ENCODE measurements at places on chromosomes 6 and 20. TPM values are rescaled to one million over a fixed set of nuclear protein-coding genes. Genes with fewer than 3 reads are reported as not detected.

The PTCHD4 gene
- total RNA-seq: not detected

The SLC22A23 gene
- 4.5 TPM for total RNA-seq

The MUCL3 gene
- total RNA-seq: not detected

The PNPLA1 gene
- not detected for total RNA-seq

GRCh38 chr6:95366414-95366813 lies 210.9 kb upstream of the MANEA start:
- no peaks in the 10 kb centered on the region for H3K36me3 ChIP-seq
- no peaks in the 10 kb centered on the region for H3K4me1 ChIP-seq
- no peak for DNase-seq

- no peaks in the 10 kb centered on the region for H3K4me1 ChIP-seq
- no peak overlapping the region for H3K4me3 ChIP-seq
- DNase-seq: no peak
- no peaks in the 10 kb centered on the region for H3K36me3 ChIP-seq
- H3K27me3 ChIP-seq: peaks cover 3% of the 10 kb centered on the region
- H3K27ac ChIP-seq: no peak overlapping the region
These were observed 64.4 kb upstream of the MAFB start for GRCh38 chr20:40753472-40753871.

DNA sequence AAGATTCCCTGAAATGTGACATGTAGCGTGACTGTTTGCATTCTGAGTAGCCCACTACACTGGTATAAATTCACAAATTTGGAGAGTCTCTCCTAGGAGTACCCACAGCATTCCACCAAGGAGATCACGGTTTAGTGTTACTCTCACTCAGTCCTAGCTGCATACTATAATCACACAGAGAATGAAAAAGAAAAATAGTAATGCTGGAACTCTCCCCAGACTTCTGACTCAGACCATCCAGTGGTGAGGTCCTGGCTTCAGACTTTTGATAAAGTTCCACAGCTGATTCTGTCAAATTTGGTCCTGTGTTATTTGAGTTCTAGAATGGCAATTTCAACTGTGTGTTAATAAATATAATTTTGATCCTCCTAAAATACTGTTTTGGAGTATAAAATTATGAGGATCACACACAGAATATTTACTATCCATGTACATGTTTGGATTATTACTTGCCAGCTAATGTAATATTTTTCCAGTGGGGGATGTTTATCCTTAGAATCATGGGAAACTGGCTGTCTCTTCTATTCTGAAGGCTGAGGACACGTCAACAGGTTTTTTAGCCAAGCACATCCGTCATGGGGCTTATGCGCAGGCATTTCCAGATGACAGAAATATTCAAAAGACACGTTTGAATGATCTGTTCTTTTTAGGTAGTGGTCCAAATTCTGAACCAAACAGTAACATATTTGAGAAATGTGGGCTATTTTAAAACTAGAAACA lies 5.1 kb upstream of the KIAA0408 start:
- no peaks in the 10 kb centered on the region for H3K27me3 ChIP-seq
- no peaks in the 10 kb centered on the region for H3K36me3 ChIP-seq
- H3K4me1 ChIP-seq: no peaks in the 10 kb centered on the region

DNA sequence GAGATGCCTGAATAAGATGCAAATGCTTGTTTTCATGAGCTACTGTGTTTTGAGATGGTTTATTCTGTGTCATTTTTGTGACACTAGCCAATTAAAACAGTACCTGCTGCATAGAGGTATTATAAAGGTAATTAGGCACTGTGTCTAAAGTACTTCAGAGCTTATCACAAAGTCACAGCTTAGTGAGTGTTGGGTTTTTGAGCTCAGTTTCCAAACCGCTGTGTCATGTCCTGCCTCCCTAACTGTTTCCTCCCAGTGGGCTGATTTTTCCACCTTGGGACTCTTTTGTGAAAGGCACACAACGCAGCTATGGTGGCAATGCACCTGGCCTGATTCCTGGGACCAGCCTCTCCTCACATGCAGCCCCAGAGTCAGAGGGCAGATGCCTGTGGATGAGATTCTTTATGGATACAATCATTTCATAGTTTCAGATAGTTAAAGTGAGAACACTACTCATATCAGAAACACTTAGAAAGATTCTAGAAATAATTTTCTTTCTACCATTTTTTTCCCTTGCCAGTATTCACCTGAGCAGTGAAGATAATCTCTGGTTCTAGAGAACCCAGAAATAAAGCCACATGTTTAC lies 41.3 kb upstream of the TAGAP start:
- no peaks in the 10 kb centered on the region for H3K4me1 ChIP-seq
- no peak overlapping the region for H3K27ac ChIP-seq
- no peak overlapping the region for H3K4me3 ChIP-seq
- no peak for DNase-seq
- no peaks in the 10 kb centered on the region for H3K36me3 ChIP-seq
- H3K27me3 ChIP-seq: peaks cover 11% of the 10 kb centered on the region

DNA sequence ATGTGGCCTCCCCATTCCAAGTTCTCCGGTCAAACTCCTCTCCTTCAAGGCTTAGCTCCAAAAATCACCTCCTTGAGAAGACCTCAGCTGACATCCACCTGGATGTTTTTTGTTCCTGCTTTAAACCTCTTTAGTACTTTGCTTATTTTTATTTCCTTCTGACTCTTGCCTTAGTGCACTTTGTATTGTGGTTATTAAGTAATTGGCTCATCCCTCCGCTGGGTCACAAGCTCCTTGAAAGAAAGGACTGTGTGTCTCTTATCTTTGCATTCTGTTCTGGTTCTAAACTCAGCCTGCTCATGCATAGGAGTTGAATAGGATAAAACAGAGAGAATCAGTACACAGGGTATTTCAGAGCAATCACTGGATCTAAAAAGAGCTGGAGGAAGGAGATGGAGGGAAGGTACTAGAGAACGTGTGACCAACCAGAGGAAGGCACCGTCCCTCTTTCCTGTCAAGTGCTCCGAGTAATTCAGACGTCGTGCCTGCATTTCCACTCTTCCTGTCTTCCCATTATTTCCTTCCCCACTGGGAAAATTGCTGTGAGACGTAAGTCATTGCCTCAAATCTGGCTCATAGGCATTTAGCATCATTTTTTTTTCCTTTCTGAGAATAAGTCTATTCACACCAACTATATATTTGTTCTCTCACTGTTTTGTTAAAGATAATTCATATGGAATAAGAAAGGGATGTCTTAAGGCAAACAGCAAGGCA lies 59.7 kb upstream of the GLP1R start:
- peaks cover 9% of the 10 kb centered on the region for H3K27me3 ChIP-seq
- no peak overlapping the region for H3K27ac ChIP-seq
- no peaks in the 10 kb centered on the region for H3K4me1 ChIP-seq
- DNase-seq: no peak

GRCh38 chr6:15754035-15754705 lies 91.3 kb upstream of the DTNBP1 start:
- no peaks in the 10 kb centered on the region for H3K27me3 ChIP-seq
- no peak for DNase-seq
- no peak overlapping the region for H3K4me3 ChIP-seq
- H3K4me1 ChIP-seq: no peaks in the 10 kb centered on the region

DNA sequence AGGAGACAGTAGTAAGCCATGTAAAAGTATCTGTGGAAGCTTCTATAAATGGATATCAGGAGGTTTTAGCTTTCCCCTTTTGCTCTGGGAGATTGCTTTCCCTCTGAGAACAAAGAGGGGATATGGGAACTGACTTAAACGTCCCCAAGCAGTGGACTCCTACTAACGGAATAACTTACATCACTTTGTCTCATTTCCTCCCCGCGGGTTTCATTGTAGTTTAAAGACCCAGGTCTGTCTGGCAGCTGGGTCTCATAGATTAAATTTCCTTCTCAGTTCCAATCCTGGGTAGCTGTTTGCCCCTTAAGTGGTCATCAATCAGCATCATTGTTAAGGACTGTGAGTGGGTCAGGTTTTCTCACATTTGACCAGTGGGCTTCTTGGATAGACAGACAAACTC lies 68.7 kb downstream of the PLAGL1 start:
- no peak for DNase-seq
- H3K4me3 ChIP-seq: no peak overlapping the region
- no peaks in the 10 kb centered on the region for H3K36me3 ChIP-seq

- no peaks in the 10 kb centered on the region for H3K27me3 ChIP-seq
- no peak overlapping the region for H3K27ac ChIP-seq
- H3K4me1 ChIP-seq: no peaks in the 10 kb centered on the region
- H3K4me3 ChIP-seq: no peak overlapping the region
- DNase-seq: no peak
- no peaks in the 10 kb centered on the region for H3K36me3 ChIP-seq
These were observed 20.9 kb downstream of the GPR63 start for GRCh38 chr6:96816301-96816817.

GRCh38 chr6:74638412-74638811 lies 567.4 kb downstream of the COL12A1 start:
- no peak overlapping the region for H3K27ac ChIP-seq
- no peaks in the 10 kb centered on the region for H3K27me3 ChIP-seq
- H3K4me1 ChIP-seq: no peaks in the 10 kb centered on the region
- no peak for DNase-seq

DNA sequence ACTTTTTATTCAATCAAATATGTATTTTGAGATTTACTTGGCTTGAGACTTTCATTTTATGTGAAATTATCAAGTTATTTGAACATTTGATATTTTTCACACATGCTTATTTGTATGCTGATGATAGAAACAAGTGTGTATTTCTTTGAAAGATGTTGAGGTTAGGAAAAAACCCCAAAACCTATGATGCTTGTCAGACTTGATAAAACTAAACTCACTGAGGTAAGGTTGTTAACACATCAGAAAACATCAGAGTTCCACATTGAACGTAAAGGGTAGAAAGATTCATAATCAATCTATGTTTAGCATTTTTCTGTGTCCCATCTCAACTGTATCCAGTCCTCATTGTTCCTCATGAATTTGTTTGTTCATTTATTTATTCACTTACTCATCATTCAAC lies 12.2 kb downstream of the SF3B5 start:
- H3K4me3 ChIP-seq: no peak overlapping the region
- H3K4me1 ChIP-seq: no peaks in the 10 kb centered on the region
- H3K36me3 ChIP-seq: no peaks in the 10 kb centered on the region
- H3K27me3 ChIP-seq: no peaks in the 10 kb centered on the region

- no peak overlapping the region for H3K4me3 ChIP-seq
- H3K27ac ChIP-seq: no peak overlapping the region
- H3K4me1 ChIP-seq: no peaks in the 10 kb centered on the region
- H3K27me3 ChIP-seq: no peaks in the 10 kb centered on the region
These were observed 34.3 kb upstream of the VEGFA start for GRCh38 chr6:43735642-43736199.

DNA sequence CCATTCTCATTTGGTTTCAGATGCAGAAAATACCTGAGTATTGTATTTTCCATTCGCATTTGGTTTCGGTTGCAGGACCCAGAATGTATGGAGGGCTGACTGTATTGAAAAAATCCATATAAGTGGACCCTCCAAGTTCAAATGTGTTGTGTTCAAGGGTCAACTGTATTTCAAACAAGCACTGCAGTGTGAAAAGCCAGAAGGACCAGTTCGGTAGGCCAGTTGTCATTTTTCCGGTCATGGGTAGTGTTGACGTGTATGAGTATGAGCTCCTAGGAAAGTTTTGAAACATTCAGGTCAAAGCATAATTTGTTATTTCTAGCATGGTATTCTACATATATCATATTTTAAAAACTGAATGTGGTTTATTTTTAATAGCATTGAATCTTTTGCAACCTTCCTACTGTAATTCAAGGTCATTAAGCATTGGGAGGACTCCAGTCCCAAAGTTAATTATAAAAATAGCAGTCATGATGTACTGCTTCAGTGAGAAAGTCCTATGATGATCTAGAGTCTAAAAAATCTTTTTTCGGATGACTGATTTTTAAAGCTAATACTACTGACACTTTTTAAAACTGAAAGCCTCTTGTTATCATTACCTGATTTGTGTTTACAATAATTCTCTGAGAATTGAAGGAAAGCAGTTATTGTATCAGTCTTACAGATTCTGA lies 18.9 kb downstream of the NHSL1 start:
- no peak overlapping the region for H3K27ac ChIP-seq
- no peak for DNase-seq
- no peak overlapping the region for H3K4me3 ChIP-seq
- H3K36me3 ChIP-seq: no peaks in the 10 kb centered on the region

DNA sequence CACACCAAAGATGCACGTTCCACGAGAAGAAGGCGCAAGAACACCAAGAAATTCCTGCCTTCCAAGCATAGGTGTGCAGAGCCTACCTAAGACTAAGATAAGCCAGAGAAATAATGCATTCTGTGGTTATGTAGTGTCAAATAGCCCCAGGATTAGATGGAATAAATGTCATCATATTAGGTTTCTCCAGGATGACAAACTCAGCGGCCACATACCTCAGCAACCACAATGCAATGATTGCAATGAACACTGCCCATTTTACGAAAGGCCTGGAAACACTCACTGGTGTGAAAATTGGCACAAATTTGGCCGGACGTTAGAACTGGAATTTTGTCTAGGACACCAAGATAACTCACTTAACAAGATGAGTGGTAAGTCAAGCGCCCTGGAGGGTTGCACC lies 129.7 kb downstream of the SLC22A3 start:
- no peak for DNase-seq
- no peak overlapping the region for H3K4me3 ChIP-seq
- H3K4me1 ChIP-seq: no peaks in the 10 kb centered on the region
- H3K27ac ChIP-seq: no peak overlapping the region
- H3K36me3 ChIP-seq: no peaks in the 10 kb centered on the region

DNA sequence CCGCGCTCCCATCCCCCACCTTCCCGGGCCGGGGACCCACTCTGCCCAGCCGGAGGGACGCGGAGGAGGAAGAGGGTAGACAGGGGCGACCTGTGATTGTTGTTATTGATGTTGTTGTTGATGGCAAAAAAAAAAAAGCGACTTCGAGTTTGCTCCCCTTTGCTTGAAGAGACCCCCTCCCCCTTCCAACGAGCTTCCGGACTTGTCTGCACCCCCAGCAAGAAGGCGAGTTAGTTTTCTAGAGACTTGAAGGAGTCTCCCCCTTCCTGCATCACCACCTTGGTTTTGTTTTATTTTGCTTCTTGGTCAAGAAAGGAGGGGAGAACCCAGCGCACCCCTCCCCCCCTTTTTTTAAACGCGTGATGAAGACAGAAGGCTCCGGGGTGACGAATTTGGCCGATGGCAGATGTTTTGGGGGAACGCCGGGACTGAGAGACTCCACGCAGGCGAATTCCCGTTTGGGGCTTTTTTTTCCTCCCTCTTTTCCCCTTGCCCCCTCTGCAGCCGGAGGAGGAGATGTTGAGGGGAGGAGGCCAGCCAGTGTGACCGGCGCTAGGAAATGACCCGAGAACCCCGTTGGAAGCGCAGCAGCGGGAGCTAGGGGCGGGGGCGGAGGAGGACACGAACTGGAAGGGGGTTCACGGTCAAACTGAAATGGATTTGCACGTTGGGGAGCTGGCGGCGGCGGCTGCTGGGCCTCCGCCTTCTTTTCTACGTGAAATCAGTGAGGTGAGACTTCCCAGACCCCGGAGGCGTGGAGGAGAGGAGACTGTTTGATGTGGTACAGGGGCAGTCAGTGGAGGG lies 2.8 kb downstream of the SOX4 start:
- no peaks in the 10 kb centered on the region for H3K27me3 ChIP-seq
- H3K4me3 ChIP-seq: peak overlapping the region; percentile 96
- H3K4me1 ChIP-seq: peaks cover 31% of the 10 kb centered on the region
- H3K27ac ChIP-seq: peak overlapping the region; percentile 98
- H3K36me3 ChIP-seq: peaks cover 22% of the 10 kb centered on the region

All from Panc1 (cell line).